SK-MEL-5 (cell line): ENCODE measurements at places on chromosomes 13 and 19. TPM values are rescaled to one million over a fixed set of nuclear protein-coding genes. Genes with fewer than 3 reads are reported as not detected.

The LGI4 gene
- 0.11 TPM in 1 of 2 replicates, not detected in the other for total RNA-seq

The KLK10 gene
- not detected in 2 replicates for total RNA-seq

The ZNF790 gene
- total RNA-seq, result 2.5 and 2.6 TPM in 2 replicates

The ZNF541 gene
- not detected in 2 replicates for total RNA-seq

The OR10H1 gene
- not detected in 2 replicates for total RNA-seq

The CAPS gene
- total RNA-seq, result 3.4 and 3.7 TPM in 2 replicates

The CBLC gene
- total RNA-seq, result not detected in 2 replicates

The MVB12A gene
- 53.4 and 59.8 TPM in 2 replicates for total RNA-seq

The RNF17 gene
- not detected in 2 replicates for total RNA-seq

The TNFRSF19 gene
- total RNA-seq, result 128 and 130 TPM in 2 replicates

The C19orf73 gene
- 1.1 and 1.8 TPM in 2 replicates for total RNA-seq

The NDFIP2 gene
- total RNA-seq, result 49.6 and 50.2 TPM in 2 replicates

The ELAVL3 gene
- total RNA-seq, result not detected in 2 replicates

The MATK gene
- 20.5 and 22.5 TPM in 2 replicates for total RNA-seq

The FLT3LG gene
- 0.27 and 0.37 TPM in 2 replicates for total RNA-seq

The TMEM86B gene
- total RNA-seq, result 0.21 and 0.55 TPM in 2 replicates

The SH2D3A gene
- 0.32 and 0.34 TPM in 2 replicates for total RNA-seq

The PCDH20 gene
- 2.8 and 3.3 TPM in 2 replicates for total RNA-seq

The CFAP97D2 gene
- not detected in 2 replicates for total RNA-seq

The KIR2DL1 gene
- not detected in 2 replicates for total RNA-seq

The EDNRB gene
- 491 and 498 TPM in 2 replicates for total RNA-seq

The PDE4C gene
- total RNA-seq, result 0.26 TPM in 1 of 2 replicates, not detected in the other
